Erythroblast (primary cell): ENCODE measurements at places on chromosomes 3 and 15.
A peak's percentile ranks its signal among the peaks of the same experiment; 100 is the strongest.

DNA sequence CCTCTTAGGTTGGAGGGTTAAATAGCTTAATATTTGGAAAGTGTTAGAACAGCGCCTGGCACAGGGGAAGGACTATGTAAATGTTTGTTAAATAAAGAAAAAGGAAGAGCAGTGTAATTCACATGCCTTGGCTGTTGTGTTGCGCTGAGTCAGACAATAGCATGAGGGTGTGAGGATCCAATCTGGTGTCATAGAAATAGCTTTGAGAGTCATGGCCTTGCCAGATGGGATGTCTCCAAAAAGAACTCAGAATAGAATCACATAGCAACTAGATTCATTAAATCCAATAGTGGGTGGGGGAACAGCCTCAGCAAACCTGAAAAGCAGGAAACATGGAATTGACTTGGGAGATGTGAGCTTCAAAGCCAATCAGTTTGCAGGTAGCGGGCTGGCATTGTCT, 3.9 kb upstream of the RBSN start:
- no peak for DNase-seq

DNA sequence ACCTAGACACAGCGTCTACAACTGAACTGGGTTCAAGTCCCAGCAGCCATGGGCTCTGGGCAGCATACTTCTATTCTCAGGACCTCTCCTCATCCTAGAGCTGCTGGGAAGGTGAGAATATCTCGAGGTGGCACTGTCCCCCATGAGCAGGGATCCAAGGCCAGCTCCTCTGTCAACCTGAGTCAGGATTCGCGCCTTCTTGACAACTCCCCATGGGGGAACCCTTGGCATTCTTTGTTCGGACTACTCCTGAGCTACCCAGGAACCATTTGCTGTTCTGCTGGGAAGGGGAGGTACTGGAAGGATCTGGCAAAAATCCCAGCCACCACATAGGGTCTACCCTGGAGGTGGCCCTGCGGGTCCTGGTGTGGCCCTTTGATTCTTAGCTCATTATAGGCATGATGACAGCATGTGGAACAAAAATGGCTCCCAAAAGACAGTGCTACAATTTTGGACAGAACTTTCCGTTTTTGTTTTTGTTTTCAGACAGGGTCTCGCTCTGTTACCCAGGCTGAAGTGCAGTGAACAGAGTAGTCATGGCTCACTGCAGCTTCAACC, 22.3 kb downstream of the PLXNB1 start:
- DNase-seq = no peak

- no peak for DNase-seq
Observed at GRCh38 chr15:67543348-67543718, 830 bp downstream of the MAP2K5 start.

- DNase-seq = no peak
Observed at GRCh38 chr3:23748398-23749110, 57.2 kb upstream of the UBE2E1 start.

DNA sequence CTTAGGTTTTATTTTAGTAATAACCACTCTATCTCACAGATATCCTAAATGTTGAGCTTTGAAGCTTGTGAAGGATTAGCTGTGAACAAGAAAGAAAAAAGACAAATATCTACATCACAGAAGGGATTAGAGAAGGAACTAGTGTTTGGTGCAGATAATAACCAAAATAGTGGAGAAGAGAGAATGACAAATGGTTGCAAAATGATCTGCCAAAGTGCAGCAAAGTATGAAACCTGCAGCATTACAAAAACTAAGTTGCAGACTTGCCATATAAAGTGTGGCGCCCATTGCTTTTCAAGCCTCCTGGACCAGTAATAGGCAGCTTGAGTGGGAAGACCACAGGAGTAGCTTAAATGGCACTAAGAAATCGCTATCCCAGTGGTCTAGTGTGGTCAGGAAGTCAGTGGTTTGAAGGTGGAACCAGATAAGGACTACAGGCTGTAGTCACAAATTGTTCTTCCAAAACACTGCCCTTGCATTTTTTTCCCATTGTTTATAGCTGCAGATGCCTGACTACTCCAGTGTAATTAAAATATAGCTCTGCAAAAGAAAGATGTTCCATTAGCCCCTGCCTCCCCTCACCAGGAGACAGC, 20.7 kb downstream of the TPM1 start:
- no peak for DNase-seq

- no peak for DNase-seq
Observed at GRCh38 chr15:94240480-94240879, 9.1 kb downstream of the MCTP2 start.

GRCh38 chr3:82103241-82103640, 341.8 kb upstream of the GBE1 start:
- no peak for DNase-seq

GRCh38 chr3:84566256-84566655, 392.5 kb upstream of the CADM2 start:
- DNase-seq = no peak

- DNase-seq = peak; percentile 26
Observed at GRCh38 chr3:99774467-99774866, 43.2 kb upstream of the CMSS1 start.

DNA sequence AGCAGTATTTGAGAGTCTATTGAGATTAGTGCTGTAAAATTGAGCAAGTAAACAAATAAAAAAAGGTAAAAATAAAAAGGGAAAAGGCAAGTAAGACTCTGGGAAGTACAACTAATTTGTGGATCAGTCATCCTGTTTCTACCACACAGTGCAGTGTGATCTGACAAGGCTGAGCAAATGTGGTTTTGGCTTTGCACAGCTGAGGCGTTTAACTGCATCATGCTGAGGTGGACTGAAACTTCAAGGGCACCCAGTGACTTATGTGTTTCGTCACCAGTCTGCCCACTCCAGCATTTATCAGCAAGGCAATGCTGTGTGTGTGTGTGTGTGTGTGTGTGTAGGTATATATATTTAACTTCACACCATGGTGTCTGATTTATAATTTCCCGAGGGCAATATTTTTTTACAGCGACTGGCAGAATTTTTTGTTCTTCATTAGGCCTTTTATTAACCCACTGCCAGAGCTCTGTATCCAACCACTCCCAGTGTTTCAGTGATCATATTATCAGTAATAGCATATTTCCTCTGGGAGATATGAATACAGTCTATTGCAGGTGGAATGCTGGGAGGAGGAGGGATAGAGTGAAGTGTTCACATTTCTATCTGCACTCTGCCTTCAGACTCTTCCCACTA, 131.5 kb upstream of the SATB1 start:
- DNase-seq = peak; percentile 11

GRCh38 chr3:115788921-115789470, 165.7 kb downstream of the GAP43 start:
- no peak for DNase-seq

- no peak for DNase-seq
Observed at GRCh38 chr3:122945230-122945629, 82.3 kb downstream of the SEMA5B start.

DNA sequence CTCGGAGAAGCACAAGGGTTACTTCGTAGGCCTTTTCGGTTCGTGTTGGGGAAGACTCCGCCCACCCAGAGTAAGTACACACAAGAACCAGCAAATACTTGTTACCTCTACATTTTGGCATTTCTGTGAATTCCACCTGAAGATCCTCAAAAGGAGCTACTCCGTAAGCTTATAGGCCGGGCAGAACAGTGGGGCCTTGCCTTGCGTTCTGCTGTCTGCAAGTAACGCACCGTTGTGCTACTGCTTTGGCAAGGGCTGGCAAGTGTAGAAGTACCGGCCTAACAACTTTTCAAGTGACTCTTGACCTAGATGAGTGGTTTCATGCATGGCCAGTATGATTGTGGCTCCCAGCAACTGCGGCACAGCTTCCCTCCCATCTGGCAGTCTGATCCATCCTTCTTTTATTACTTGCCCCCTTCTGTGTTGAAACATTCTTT, 6.4 kb upstream of the DNAAF4 start:
- DNase-seq = no peak

GRCh38 chr15:60803059-60803458, 324.1 kb upstream of the ICE2 start:
- no peak for DNase-seq

- no peak for DNase-seq
Observed at GRCh38 chr15:77409259-77410156, 10.4 kb downstream of the PEAK1 start.

DNA sequence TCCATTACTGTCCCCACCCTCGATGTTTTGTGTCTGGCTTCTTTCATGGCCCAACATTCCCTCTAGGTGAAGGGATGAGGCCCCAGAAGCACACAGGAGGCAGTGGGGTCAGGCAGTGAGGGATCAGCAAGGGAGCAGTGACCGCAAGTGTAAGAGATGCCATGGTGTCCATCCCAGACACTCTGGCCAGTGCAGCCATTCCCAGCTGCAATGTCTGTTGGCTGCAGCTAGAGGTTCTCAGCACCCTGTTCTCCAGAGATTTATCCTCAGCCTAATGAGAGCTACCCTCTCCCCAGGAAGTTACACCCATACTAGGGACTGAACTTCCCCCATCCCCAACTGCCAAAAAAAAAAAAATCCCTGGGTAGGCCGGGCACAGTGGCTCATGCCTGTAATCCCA, 40.2 kb downstream of the TRANK1 start:
- peak; percentile 30 for DNase-seq

DNA sequence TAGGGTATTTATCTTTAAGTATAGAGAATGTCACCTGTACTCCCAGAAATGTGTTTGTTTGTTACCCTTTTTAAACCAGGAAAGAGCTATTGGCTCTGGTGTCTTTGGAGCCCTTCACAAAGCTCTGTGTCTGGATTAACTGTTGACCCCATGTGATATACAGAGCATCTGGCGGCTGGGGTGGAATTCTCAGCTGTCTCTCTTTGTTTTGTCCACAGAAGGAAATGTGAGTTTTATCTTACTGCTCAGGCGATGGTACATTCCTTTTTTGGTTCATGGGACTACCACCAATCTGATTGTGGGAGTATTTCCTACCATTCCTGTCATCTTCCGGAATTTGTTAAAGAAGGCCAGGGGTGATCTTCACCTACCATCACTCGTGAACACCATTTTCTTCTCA, 120.3 kb downstream of the AKAP13 start:
- DNase-seq = no peak

DNA sequence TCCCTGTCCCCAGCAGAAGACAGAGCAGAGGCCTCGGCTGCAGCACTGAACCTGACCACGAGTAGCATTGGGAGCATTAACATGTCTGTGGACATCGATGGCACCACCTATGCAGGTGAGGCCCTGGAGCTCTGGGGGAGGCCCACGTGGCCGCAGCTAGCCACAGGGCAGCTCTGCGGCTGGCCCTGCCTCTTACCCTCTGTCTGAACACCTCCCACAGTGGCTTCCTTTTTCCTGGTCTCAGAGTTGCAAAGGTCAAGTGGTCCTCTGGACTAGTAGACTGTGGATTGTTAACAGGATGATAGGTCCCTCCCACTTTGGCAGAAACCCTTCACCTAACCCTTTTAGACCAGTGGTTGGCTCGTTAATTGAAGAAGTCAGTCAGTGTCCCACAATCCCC, 22.5 kb upstream of the CLK3 start:
- DNase-seq = no peak

DNA sequence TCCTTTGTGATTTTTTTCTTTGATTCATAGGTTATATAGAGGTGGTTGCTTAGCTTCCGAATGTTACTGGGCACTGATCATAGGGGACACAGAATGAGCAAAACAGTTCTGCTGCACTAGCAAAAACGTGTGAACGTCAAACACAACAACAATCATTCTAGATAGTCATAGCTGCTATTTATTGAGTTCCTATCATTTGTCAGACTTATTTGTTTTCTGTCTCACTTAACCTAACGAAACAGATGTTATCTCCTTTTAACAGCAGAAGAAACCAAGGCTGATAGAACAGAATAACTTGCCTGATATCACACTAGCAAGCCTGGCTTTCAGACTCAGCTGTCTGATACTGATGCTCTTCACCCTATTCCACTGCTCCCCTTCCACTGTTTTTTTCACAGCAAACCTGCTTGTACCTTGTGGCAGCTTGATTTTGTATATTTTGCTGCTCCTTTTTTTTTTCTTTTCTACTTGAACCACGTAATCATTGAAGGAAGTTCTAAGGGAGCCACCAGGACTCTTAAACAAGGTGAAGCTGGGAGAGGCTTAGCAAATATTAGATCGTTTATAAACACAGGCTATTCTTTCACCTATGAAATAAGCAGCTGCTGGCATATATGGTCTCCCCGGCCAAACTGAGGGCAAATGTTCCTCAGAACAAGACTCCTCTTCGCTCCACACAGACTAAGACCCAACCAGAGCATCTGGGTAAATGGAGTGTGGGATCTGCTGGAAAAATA, 78.8 kb downstream of the MCF2L2 start:
- DNase-seq = peak; percentile 84

DNA sequence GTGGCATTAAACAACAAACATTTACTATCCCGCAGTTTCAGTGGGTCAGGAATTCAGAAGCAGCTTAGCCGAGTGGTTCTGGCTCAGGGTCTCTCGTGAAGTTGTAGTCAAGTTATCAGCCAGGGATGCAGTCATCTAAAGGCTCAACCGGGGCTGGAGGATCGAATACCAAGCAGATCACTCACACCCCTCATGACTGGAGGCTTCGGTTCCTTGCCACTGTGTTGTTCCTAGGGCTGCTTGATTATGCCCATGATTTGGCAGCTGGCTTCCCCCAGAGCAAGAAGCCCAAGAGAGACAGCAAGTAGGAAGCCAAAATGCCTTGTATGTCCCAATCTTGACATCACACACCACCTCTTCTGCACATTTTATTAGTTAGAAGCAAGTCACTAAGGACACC, 33.9 kb upstream of the CDCP1 start:
- DNase-seq = no peak

GRCh38 chr3:14481646-14482036, 58.5 kb downstream of the GRIP2 start:
- DNase-seq = no peak

GRCh38 chr3:148790851-148791735, 36.5 kb upstream of the CPB1 start:
- no peak for DNase-seq

GRCh38 chr15:101501703-101502373, 12.3 kb upstream of the PCSK6 start:
- peak; percentile 80 for DNase-seq

DNA sequence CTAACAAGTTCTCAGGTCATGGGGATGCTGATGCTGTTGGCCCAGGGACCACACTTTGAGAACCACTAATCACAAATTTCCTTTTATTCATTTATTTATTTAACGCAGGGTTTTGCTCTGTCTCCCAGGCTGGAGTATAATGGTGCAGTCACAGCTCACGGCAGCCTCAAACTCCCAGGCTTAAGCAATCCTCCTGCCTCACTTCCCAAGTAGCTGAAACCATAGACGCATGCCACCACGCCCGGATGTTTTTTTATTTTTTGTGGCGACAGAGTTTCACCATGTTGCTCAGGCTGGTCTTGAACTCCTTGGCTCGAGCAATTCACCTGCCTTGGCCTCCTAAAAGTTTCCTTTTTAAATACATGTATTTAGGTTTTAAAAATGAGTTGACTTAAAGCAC, 20.7 kb upstream of the ISLR2 start:
- DNase-seq = no peak
